ENCODE measurements at places on chromosomes 5 and 9. TPM values are rescaled to one million over a fixed set of nuclear protein-coding genes. Genes with fewer than 3 reads are reported as not detected.

GRCh38 chr5:176732306-176732705 is 78.1 kb upstream of the UNC5A start:
- no peak for DNase-seq

GRCh38 chr5:52838326-52839015 is 50.8 kb downstream of the ITGA1 start:
- DNase-seq = no peak

GRCh38 chr5:110460837-110461236 is 265.6 kb downstream of the TMEM232 start:
- DNase-seq = no peak

Gene LCN2
- polyA plus RNA-seq = 3.1 TPM

GRCh38 chr5:103800741-103801495 is 238.3 kb upstream of the NUDT12 start:
- DNase-seq = no peak

- no peak for DNase-seq
Measured at GRCh38 chr5:171644536-171644935, 141.1 kb upstream of the SMIM23 start.

GRCh38 chr5:150139334-150139733 is 16.3 kb downstream of the PDGFRB start:
- no peak for DNase-seq
